GM12878 (cell line): ENCODE measurements at places on chromosomes 5 and 9. TPM values are rescaled to one million over a fixed set of nuclear protein-coding genes. Genes with fewer than 3 reads are reported as not detected.

- no peak overlapping the region for H3K27ac ChIP-seq
- no peak for DNase-seq
- no peaks in the 10 kb centered on the region for H3K4me1 ChIP-seq
- H3K4me3 ChIP-seq = no peak overlapping the region
- peaks cover 21% of the 10 kb centered on the region for H3K36me3 ChIP-seq
Measured at GRCh38 chr5:96752341-96753016, 55.3 kb downstream of the ERAP1 start.

DNA sequence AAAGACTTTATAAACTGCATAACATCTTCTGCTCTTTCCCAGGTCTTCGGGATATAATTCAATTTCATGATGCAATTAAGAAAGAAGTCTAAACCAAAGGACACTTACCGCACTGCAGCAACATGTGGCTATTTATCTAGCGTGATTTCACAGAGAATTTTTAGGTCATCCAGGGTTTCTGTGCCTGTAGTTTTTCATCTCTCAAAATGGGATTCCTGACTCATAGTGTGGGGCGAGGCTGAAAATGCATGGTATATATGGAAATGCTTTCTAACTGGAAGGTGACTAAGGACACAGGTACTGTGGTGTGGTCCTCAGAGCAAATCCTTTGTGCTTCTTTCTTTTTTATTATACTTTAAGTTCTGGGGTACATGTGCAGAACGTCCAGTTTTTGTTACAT is 557.7 kb upstream of the KLF4 start:
- H3K36me3 ChIP-seq = no peaks in the 10 kb centered on the region
- H3K27ac ChIP-seq = no peak overlapping the region
- H3K4me3 ChIP-seq = no peak overlapping the region
- H3K4me1 ChIP-seq = no peaks in the 10 kb centered on the region

GRCh38 chr5:116454417-116454927 is 120.2 kb downstream of the SEMA6A start:
- H3K27me3 ChIP-seq = no peaks in the 10 kb centered on the region
- no peaks in the 10 kb centered on the region for H3K36me3 ChIP-seq
- DNase-seq = peak; percentile 63
- H3K27ac ChIP-seq = no peak overlapping the region

DNA sequence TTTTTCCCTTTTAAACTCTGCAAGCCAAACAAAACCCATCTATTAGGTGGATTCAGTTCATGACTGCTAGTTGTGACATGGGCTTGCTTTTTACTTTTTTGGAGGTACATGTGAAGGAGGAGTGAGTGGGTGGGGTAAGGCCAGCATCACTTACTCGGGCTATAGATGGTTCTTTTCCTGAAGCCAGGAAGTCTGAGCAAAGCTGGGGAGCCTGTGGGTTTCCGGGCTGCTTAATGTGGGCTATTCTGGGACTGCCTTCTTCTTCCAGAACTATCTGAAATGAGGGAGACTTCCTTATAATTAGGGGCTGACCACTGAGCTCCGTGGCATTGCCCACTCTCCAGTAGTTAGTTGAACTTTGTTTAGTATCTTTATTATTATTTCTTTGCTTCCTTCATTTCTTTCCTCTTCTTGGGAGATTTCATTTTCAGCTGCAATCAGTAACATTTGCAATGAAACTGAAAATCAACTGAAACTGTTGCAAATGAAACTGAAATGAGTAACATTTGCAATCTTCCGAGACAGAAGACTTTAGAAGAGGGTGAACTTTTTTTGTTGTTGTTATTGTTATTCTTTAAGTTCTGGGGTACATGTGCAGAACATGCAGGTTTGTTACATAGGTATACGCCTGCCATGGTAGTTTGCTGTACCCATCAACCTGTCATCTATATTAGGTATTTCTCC is 204.9 kb downstream of the LRRC70 start:
- 0 out of 2 replicates have a peak overlapping the region, but pooled peaks have one; percentile 18 for H3K4me3 ChIP-seq
- no peaks in the 10 kb centered on the region for H3K27me3 ChIP-seq
- H3K4me1 ChIP-seq = no peaks in the 10 kb centered on the region; the same call in 1 of the 2 replicates
- DNase-seq = no peak
- H3K27ac ChIP-seq = no peak overlapping the region

- DNase-seq = no peak
- peaks cover 36% of the 10 kb centered on the region for H3K27me3 ChIP-seq
- no peaks in the 10 kb centered on the region for H3K36me3 ChIP-seq
- no peak overlapping the region for H3K27ac ChIP-seq
- H3K4me3 ChIP-seq = no peak overlapping the region
- H3K4me1 ChIP-seq = peaks cover 15% of the 10 kb centered on the region
Measured at GRCh38 chr5:154475591-154476353, 2.3 kb downstream of the HAND1 start.

GRCh38 chr5:84286662-84287061 is 98.0 kb downstream of the EDIL3 start:
- H3K36me3 ChIP-seq = no peaks in the 10 kb centered on the region
- H3K27ac ChIP-seq = no peak overlapping the region
- no peaks in the 10 kb centered on the region for H3K27me3 ChIP-seq
- DNase-seq = no peak

GRCh38 chr5:39216631-39217030 is 2.7 kb downstream of the FYB1 start:
- no peak overlapping the region for H3K27ac ChIP-seq
- no peaks in the 10 kb centered on the region for H3K36me3 ChIP-seq
- no peaks in the 10 kb centered on the region for H3K27me3 ChIP-seq
- H3K4me3 ChIP-seq = no peak overlapping the region

DNA sequence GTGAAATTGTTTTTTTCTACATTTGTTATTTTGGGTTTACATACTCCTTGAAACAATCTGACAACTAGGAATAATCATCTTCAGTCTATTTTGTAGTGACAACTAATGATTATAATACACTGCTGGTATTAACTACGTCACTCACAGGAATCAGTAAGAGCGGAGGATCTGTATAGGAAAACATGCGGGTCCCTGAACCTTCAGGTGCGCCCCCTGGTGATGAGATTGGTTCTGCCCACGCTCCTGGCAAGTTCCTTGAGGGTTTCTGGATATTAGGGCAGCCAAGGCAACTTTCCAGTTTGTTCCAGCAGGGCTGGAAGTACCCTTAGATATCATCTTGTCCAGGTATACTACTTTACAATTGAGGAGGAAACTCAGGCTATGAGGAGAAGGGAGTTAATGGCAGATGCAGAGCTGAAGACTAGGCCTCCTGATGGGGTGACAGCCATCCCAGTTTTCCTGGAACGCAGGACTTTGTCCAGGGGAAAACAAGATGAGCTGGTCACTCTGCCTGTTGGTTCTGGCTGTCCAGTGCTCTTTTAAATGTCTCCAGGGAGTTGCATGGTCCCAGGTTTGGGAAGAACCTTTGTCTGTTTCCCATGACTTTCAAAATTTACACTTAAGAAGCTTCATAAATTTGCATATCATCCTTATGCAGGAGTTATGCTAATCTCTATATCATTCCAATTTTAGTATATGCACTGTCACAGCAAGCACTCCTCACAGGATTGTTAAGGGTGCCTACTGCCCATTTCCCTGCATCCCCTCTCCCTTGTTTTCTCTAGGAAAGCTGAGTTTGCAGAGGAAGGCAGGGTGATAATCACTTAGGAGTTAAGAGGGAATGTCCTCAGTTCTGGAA is 14.9 kb upstream of the WNT8A start:
- H3K4me1 ChIP-seq = no peaks in the 10 kb centered on the region
- peak; percentile 28 for DNase-seq
- H3K27ac ChIP-seq = no peak overlapping the region

DNA sequence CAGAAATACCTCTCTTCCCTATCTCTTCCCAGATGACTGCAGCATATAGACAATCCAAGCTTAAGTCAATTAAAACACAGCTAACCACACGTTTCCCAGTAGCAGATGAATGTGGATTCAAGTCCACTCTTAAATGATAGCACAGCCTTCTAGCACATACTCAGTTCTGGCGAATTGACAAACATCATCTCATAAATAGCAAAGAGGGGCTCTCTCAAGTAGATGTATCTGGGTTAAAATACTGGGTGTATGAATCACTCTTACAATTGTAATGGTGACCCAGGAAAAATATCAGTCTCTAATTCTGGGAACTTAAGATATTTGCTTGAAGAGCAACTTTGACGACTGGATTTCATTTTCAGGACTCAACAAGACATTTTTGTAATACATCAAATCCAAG is 67.0 kb upstream of the HAPLN1 start:
- no peaks in the 10 kb centered on the region for H3K27me3 ChIP-seq
- no peaks in the 10 kb centered on the region for H3K4me1 ChIP-seq
- no peak overlapping the region for H3K27ac ChIP-seq
- no peak for DNase-seq

GRCh38 chr9:94534901-94535300 is 20.0 kb upstream of the PCAT7 start:
- H3K4me3 ChIP-seq = no peak overlapping the region
- peaks cover 1% of the 10 kb centered on the region; the same call in 1 of the 2 replicates for H3K27me3 ChIP-seq
- no peak for DNase-seq
- H3K27ac ChIP-seq = no peak overlapping the region
- H3K4me1 ChIP-seq = no peaks in the 10 kb centered on the region

- no peak overlapping the region for H3K4me3 ChIP-seq
- H3K4me1 ChIP-seq = no peaks in the 10 kb centered on the region
- DNase-seq = no peak
- no peaks in the 10 kb centered on the region for H3K36me3 ChIP-seq
Measured at GRCh38 chr5:2608391-2608790, 143.1 kb downstream of the IRX2 start.

GRCh38 chr5:18113721-18114120 is 479.5 kb downstream of the TAF11L14 start:
- no peak for DNase-seq
- H3K27ac ChIP-seq = no peak overlapping the region
- no peaks in the 10 kb centered on the region for H3K36me3 ChIP-seq
- no peaks in the 10 kb centered on the region for H3K4me1 ChIP-seq

- no peak for DNase-seq
- no peak overlapping the region for H3K4me3 ChIP-seq
- no peak overlapping the region for H3K27ac ChIP-seq
Measured at GRCh38 chr9:130260816-130261765, 4.5 kb upstream of the HMCN2 start.

- H3K36me3 ChIP-seq = no peaks in the 10 kb centered on the region
- no peaks in the 10 kb centered on the region; the same call in 1 of the 2 replicates for H3K4me1 ChIP-seq
- peak; percentile 7 for DNase-seq
- H3K27me3 ChIP-seq = no peaks in the 10 kb centered on the region
- H3K27ac ChIP-seq = no peak overlapping the region
- no peak overlapping the region for H3K4me3 ChIP-seq
Measured at GRCh38 chr5:9716838-9717281, 86.7 kb upstream of the TAS2R1 start.

DNA sequence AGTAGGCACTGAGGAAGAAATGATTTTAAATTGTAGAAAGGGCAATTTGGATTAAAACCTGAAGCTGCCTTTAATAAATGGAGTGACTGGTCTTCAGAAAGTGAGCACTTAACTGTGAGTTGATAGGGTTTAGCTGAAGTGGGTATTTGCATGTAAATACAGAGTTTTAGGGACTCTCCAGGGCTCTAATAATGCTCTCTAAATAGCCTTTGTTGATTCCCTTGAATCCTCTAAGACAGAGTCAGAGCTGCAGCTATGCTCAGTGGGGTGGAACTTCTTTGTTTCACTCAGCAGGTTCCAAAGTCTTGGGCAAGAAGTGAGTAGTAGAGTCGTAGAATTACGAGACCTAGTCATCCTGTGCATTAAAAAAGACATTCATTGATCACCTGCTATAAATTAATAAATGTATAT is 21.4 kb downstream of the GLRA1 start:
- peak overlapping the region; percentile 72 for H3K27ac ChIP-seq
- peaks cover 25% of the 10 kb centered on the region for H3K4me1 ChIP-seq
- DNase-seq = peak; percentile 80
- H3K36me3 ChIP-seq = no peaks in the 10 kb centered on the region
- no peaks in the 10 kb centered on the region for H3K27me3 ChIP-seq

DNA sequence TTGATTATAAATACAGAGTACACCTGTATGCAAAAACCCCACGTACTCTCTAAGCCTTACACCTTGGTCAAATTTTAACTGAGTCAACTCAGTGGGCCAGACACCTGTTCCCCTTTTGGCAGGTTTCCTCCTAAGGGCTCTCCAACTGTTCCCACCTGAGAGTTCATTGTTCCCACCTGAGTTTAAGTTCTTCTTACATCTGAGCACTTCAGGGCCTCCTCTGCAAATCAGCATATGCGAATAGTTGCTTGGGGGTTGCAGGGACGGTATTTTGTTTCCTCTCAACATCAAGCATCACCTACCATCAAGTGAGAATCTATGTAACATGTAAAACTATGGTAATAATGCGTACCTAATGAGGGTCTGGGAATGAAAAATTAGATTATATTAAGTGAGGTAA is 300.0 kb downstream of the PIK3R1 start:
- H3K4me1 ChIP-seq = no peaks in the 10 kb centered on the region
- H3K4me3 ChIP-seq = no peak overlapping the region
- no peak for DNase-seq
- H3K36me3 ChIP-seq = no peaks in the 10 kb centered on the region
- no peaks in the 10 kb centered on the region for H3K27me3 ChIP-seq

GRCh38 chr5:146726020-146726419 is 152.5 kb downstream of the PPP2R2B start:
- no peaks in the 10 kb centered on the region for H3K36me3 ChIP-seq
- H3K4me1 ChIP-seq = no peaks in the 10 kb centered on the region
- H3K27ac ChIP-seq = no peak overlapping the region
- no peak overlapping the region for H3K4me3 ChIP-seq
- no peaks in the 10 kb centered on the region for H3K27me3 ChIP-seq

The SMIM33 gene
- polyA plus RNA-seq = 0.19 and 0.25 TPM in 2 replicates

The ADAMTS19 gene
- not detected in 2 replicates for polyA plus RNA-seq

The IGFBPL1 gene
- polyA plus RNA-seq = 0.12 TPM in 1 of 2 replicates, not detected in the other

The UAP1L1 gene
- polyA plus RNA-seq = 1.0 and 1.5 TPM in 2 replicates

The OMD gene
- polyA plus RNA-seq = 0.56 and 0.57 TPM in 2 replicates

The SLIT3 gene
- polyA plus RNA-seq = not detected in 2 replicates

The OGN gene
- 1.8 and 2.5 TPM in 2 replicates for polyA plus RNA-seq
